Muscle of arm (tissue), 14 donors: ENCODE measurements at places on chromosomes 2 and 18. TPM values are rescaled to one million over a fixed set of nuclear protein-coding genes. Genes with fewer than 3 reads are reported as not detected.
A peak's percentile ranks its signal among the peaks of the same experiment; 100 is the strongest.

- no peak for DNase-seq
These were observed 75.6 kb downstream of the CELF4 start for GRCh38 chr18:37489998-37490397.

- no peak for DNase-seq
These were observed 31.2 kb downstream of the NGEF start for GRCh38 chr2:232981767-232982360.

GRCh38 chr2:195503208-195503607, 153.8 kb upstream of the SLC39A10 start:
- no peak for DNase-seq

DNA sequence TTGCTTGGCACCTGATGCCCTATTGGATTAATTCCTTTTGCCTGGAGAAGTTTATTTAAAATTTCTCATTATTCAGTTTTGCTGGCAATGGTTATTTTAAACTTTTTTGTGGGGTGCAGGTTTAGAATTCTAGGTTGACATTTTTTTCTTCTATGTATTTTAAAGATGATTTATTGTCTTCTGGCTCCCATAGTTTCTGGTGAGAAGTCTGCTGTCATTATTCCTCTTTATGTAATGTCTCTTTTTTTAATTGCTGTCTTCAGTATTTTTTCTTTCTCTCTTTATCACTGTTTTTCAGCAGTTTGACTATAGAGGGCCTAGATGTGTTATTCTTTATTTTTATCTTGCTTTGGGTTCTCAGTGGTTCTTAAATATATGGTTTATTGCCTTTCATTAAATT, 182.2 kb upstream of the STON1 start:
- no peak for DNase-seq

GRCh38 chr18:8948471-8949149, 153.9 kb upstream of the NDUFV2 start:
- peak; percentile 40 for DNase-seq

DNA sequence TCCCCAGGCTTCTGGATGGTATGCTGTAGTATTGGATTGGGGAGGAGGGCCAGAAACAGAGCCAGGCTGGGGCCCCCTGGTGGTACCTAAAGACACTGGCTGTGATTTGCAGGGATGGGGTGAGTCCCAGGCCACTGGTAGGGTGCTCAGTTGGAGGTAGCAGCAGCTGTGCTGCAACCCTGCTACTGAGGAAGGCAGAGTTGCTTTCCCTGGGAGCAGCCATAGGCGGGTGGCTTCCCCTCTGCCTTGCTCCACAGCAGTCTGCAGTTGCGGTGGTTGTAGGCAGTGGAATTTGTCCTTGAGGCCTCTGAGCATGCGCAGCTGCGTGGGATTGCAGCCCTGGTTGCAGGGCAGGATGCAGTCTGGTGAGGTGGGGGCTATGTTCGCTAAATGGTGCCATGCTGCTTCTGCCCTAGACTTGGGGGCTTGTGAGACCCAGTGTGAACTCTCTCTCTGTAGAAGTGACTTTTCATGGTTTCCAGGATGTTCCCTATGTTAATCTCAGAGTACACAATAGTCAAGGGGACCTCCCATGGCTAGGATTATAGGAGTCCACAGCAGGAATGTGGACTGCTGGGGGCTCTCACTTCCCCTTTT, 443.5 kb downstream of the XIRP2 start:
- no peak for DNase-seq

DNA sequence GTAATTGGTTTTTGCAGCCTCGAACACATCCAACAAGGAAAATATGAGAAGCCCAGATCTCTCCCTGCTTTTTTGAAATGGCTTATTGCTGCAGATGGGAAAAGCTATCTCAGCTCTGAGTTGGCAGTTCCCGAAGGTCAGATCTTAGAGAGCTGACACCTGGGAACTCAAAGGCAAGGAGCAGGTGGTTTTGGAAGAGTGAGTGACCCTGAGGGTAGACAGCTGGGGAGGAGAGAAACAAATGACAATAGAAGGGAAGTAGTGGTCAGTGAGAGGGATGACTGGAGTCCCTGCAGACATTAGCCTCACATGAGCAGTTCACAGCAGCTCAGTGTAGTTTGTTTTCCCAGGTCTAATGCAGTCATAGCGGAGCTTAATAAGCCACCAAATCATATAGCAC, 317.9 kb downstream of the STK39 start:
- DNase-seq: no peak

DNA sequence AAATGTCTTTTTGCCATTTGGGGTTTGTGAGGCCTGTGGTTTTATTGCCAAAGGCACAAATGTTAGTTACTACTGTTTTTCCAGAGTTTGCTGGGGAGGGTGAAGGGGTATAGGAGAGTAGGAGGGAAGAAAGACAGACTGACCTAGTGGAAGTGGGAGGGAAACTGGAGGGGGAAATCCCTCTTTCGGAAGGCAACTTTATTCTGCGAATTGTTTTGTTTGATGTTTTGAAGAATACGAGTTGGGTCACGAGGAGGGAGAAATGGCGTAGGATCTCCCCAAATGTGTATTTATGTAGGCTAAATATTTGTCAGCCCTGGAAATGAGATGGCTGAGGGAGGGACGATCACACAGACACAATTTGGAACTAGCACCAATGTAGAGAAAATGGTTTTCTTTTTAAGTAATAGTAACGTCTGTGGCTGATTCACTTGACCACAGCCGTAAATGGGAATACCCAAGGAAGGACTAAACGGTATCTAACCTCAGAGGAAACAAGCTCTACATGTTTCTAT, 172.3 kb downstream of the ICOS start:
- no peak for DNase-seq

- no peak for DNase-seq
These were observed 175.4 kb upstream of the NETO1 start for GRCh38 chr18:73043211-73043610.

Gene CABYR
- polyA plus RNA-seq: 3.0 TPM

Gene FOXD4L1
- 2.8 TPM for polyA plus RNA-seq

DNA sequence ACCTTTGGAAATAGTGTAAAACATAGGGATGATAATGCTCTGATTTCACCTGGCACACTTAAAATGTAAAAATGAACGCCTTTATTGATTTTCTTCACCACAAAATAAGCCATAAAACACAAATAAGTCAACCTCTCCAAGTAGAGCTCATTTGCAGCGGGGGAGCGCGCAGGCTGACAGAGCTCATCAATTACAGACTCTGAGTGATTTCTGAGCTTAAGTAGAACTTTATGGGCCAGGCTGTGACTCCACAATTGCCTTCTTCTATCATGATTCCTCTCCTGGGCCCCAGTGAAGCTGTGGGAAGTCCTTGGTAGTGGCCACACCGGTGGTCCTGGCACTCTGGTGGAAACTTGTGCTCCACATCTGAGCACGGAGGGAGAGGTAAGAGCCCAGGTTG, 789.0 kb upstream of the RAB6C start:
- no peak for DNase-seq

DNA sequence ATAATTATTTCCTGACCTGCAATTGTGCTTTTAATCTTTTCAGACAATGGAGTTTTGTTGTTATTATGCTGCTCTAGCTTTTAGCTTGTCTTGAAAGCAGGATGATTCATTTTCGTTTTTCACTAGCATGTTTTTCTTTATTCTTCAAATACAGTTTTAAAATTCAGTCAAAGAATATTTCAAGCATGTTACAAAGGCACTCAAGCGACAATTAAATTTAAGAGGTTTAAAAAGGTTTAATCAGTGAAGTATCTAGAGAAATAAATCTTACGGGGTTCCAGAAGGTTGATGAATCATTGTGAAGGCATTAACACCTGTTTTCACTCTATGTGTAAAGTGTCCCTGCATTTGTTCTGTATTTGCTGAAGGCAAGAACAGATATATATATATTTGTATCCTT, 390.7 kb upstream of the TMEFF2 start:
- peak; percentile 21 for DNase-seq

GRCh38 chr2:174664084-174664759, 66.6 kb upstream of the WIPF1 start:
- no peak for DNase-seq

DNA sequence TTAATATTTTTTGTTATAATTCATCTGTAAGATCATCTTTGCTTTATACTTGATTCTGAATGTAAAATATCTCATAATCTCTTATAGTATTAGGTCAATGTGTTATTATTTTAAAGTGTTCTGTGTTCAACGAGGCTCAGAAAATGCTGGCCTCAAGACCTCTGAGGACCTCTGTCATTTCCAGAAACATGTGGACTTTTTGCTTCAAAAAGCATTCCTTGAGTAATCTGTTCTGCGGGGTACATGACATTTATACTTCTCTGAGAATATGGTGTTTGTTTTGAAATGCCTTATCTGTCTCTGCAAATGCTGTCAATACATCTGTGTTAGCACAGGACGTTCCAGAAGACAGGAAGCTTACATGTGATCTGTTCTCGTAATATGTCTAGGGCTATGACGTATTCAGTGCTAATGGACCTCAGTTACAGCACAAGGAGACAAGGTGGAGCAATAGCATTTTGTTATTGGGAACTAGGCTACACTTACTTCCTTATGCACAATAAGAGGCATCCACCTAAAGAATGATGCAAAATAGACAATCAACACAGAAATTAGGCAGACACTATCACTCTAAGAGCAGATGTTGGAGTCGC, 37.6 kb upstream of the IL1RL1 start:
- DNase-seq: no peak

DNA sequence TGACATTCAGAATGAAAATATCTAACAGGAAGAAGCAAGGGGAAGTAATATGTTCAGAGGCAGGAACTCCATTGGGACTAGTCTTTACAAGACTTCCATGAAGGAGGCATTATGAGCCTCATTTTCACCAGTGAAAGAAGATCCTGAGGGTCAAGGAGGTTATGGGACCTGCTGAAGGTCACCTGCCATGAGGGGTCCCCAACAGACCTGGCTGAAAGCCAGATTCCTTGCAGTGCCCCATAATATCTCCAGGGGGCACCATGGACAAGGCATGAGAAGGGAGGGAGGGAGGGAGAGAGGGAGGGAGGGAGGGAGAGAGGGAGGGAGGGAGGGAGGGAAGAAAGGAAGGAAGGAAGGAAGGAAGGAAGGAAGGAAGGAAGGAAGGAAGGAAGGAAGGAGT, 27.9 kb downstream of the XDH start:
- DNase-seq: no peak

GRCh38 chr18:24802456-24802855, 342.0 kb downstream of the HRH4 start:
- DNase-seq: no peak

Gene EPG5
- polyA plus RNA-seq: 9.4 TPM

DNA sequence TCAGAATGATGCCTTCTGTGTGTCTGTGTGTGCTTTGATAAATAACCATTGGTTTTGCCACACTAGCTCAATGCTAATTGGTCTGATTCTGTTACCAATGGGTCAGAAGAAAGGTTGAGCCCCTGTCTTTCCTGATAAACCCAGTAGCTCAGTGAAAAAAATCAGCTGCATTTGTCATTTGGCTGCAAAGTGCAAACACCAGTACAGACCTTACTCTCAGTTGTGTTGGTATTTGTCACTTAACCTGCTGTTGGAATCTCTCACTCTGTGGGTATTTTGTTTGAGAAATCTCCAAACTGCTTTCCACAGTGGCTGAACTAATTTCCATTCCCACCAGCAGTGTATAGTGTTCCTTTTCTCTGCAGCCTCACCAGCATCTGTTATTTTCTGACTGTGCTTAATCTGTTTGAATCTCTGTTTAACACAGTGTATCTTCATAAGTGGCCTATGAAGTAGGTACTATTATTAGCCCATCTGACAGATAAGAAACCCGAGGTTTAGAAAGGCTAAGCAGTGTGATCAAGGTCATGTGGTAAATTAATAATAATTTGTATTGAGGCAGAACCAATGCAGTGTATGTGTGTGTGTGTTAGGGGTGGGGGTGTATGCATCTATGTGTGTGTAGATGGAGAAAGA, 26.7 kb downstream of the LIMS1 start:
- DNase-seq: no peak

DNA sequence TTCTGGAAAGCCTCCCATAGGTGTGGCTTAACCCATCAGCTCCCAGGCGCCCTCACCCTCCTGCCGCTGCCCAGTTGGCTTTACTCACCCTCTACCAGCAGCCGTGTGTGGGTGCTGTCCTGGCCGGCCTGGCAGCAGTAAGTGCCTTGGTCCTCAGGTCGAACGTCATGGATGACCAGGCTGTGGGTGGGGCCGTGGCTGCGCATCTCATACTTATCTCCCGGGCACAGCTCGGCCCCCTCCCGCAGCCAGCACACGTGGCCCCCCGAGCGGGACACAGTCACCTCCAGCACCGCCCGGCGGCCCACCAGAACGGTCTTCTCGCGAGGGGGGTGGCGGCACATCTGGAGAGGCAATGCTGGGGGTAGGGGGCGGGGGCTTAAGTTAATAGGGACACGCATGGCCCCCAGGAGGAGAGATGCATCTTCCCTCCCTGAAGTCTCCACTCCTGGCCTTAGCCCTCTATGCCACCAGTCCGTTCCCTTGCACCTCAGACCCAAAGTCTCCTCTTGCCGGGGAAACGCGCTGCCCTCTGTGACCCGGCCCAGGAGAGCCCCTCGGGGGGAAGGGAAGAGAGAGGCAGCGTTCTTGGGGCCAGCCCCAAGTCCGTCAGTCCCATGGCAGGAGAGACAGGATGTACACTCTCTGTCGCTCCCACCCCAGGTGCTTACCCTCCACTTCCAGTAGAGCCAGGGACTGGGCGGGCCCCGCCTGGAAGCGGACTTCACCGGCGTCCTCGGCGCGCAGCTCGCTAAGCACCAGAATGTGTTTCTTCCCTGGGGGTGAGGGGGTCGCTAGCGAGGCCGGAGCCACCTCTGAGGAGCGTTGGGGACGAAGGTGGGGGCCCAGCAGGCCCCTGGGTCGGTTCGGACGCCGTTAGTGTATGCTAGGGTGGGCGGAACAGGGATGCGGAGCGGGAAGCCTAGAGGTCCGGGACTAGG, 7.9 kb downstream of the TMEM198 start:
- DNase-seq: no peak

Gene E2F6
- polyA plus RNA-seq: 24.1 TPM

DNA sequence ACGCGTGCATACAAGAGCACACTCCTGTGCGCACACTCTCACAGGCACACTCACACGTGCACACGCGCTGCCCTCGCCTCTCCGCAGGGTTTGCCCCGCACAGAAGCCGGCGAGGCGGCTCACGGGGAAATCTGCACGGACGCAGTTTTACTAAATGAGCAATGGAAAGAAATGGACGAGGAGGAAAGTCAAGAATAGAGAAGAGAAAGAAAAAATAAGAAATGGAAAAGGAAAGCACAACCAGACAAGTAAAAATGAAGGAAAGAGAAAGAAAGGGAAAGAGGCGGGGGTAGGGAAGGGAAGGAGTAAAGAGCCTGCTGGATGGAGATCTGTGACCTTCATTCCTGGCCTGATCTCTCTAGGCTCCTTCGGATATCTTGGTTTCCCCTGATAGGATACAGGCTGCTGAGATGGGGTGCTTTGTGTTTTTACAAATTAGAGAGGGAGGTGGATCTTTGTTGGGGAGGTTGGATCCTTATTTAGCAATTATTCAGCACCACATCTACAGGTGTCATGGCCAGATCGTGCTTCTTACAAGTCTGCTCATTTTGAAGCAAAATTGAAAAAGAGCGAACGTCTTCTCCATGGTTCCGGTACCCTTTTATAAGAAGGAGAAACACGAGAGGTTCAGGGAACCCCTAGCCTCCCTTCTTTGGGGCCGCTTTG, 693 bp upstream of the LRP2 start:
- no peak for DNase-seq

Gene LDLRAD4
- 11.9 TPM for polyA plus RNA-seq
